ENCODE measurements at places on chromosomes 3 and 15.

DNA sequence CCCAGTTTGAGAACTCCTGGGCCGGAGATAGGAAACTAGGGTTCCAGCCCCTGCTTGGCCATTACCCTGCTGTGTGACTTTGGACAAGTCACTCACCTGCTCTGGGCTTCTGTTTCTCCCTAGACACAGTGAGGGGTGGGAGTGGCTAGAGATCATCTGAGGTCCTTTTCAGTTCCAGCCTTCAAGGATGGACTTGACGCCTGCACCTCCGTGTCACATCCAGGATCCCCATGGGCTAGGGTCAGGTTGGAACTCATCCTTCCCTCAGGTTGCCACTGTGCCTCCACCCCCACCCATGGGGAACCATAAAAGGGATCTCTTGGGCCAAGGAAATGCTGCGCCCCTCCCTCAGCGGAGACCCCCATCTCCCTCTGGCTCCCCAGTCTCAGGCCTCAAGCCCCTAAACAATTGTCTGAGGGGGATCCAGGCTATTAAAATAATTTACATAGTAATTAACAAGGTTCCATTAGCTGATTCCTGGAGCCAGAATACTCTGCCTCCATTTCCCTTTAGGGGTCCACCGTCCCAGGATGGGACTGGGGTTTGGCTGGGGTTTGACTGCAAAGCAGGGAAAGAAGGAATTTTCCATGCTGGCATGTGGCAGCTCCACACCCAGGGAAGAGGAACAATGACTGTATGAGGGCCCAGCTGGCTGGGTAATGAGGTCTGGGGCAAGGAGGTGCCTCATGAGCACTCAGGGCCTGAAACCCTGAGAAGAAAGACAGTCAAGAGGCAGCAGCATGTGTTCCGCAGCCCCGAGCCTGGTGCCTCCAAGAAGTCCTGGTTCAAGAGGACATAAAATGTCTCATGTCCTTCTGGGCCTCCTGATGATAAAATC lies 177.7 kb downstream of the SMAD6 start:
- DNase-seq = no peak

DNA sequence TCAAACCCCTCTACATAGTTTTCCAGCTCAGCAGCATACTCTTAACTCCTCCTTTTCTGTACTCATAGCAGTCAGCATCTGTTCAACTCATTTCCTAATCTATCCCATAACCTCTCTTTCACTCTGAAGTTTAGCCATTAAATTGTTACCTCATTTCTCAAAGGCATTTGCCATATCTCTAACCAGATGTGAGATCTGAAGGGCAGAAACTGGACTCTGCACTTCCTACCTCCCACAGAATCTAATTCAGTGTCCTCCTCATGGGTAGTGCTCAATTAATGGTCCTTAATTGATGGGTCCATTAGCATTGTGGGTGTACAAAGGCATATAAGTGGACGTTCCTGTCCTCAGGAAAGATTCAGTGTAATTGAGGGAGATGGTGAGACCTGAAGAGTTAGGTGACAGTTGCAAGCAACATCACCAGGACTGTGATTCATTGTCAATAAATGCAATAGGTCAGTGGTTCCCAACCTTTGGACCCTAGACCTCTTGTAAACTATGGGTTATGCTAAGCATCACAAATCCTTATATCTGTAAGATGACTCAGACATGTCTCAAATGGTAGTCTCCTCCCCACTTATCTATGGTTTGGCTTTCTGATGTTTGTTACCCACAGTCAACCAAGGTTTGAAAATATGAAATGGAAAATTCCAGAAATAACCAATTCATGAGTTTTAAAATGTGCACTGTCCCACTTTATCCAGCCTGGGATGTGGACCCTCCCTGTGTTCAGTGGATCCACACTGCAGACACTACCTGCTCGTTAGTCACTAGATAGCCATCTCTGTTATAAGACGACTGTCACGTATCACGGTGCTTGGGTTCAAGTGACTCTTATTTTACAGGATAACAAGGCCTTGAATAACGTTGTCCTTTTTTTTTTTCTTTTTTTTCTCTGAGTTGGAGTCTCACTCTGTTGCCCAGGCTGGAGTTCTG lies 25.0 kb upstream of the UACA start:
- no peak for DNase-seq

- DNase-seq = no peak
Observed at GRCh38 chr15:98123834-98124233, 163.3 kb downstream of the ARRDC4 start.

GRCh38 chr3:185056908-185057307 lies 96.0 kb downstream of the C3orf70 start:
- DNase-seq = no peak
